ENCODE measurements at places on chromosomes 1 and 21. TPM values are rescaled to one million over a fixed set of nuclear protein-coding genes. Genes with fewer than 3 reads are reported as not detected.

KIAA0319L gene
- total RNA-seq: 29.1 TPM

RXRG gene
- total RNA-seq: not detected

ATXN7L2 gene
- total RNA-seq: 4.4 TPM

PLPP3 gene
- 1.4 TPM for total RNA-seq

SLC16A1 gene
- 15.2 TPM for total RNA-seq

C1QTNF12 gene
- 1.6 TPM for total RNA-seq

PODN gene
- 0.63 TPM for total RNA-seq

CRP gene
- total RNA-seq: 0.42 TPM

PADI3 gene
- not detected for total RNA-seq

C1orf94 gene
- total RNA-seq: not detected
